ENCODE measurements at places on chromosomes 2 and 18.

GRCh38 chr2:37771600-37772088 is 100.2 kb upstream of the CDC42EP3 start:
- DNase-seq = no peak
- H3K27ac ChIP-seq = no peak overlapping the region
- H3K4me3 ChIP-seq = no peak overlapping the region
- H3K36me3 ChIP-seq = no peaks in the 10 kb centered on the region

GRCh38 chr2:96138179-96139145 is at the start of gene ASTL:
TSS of gene ASTL (minus strand) at chr2:96138502. CDS start at chr2:96138436, 66 bp downstream.
- H3K27me3 ChIP-seq = no peaks in the 10 kb centered on the region
- no peak within 1 kb of the TSS for H3K4me3 ChIP-seq
- no peak within 1 kb of the TSS for H3K27ac ChIP-seq
- peak; percentile 68 for DNase-seq

- no peaks in the 10 kb centered on the region for H3K4me1 ChIP-seq
- no peak overlapping the region for H3K27ac ChIP-seq
- no peak for DNase-seq
- H3K36me3 ChIP-seq = no peaks in the 10 kb centered on the region
- H3K4me3 ChIP-seq = no peak overlapping the region
- no peaks in the 10 kb centered on the region for H3K27me3 ChIP-seq
Observed at GRCh38 chr18:41464278-41464677, 490.8 kb upstream of the PIK3C3 start.

GRCh38 chr18:65761636-65762295 is 11.0 kb downstream of the CDH7 start:
- DNase-seq = no peak
- H3K36me3 ChIP-seq = no peaks in the 10 kb centered on the region
- no peak overlapping the region for H3K27ac ChIP-seq
- no peaks in the 10 kb centered on the region for H3K4me1 ChIP-seq
- no peaks in the 10 kb centered on the region for H3K27me3 ChIP-seq
- no peak overlapping the region for H3K4me3 ChIP-seq

- no peaks in the 10 kb centered on the region for H3K36me3 ChIP-seq
- H3K4me1 ChIP-seq = peaks cover 12% of the 10 kb centered on the region
- H3K27me3 ChIP-seq = no peaks in the 10 kb centered on the region
- DNase-seq = peak; percentile 38
Observed at GRCh38 chr2:112884869-112885505, 26.0 kb upstream of the IL37 start.

GRCh38 chr2:69253611-69254301 is 133.3 kb downstream of the GFPT1 start:
- no peak overlapping the region for H3K4me3 ChIP-seq
- DNase-seq = no peak

DNA sequence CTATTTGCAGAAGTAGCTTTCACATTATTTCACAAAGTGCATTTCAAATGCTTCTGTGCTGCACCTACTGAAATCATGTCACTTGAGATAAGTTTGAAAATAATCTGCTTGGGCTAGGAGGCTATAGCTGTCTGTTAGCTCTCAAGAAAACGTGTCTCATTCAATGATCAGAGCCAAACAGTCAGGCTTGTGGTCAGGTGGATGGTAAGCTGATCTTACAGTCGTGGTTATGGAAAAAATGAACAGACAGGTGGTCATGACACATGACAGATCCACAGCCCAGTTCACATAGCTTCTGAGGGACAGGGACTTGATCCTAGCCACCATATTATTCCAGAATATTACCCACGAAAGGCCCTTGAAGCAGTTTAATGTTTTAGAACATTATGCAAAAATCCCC is 26.5 kb upstream of the RFX8 start:
- no peaks in the 10 kb centered on the region for H3K36me3 ChIP-seq
- no peaks in the 10 kb centered on the region for H3K27me3 ChIP-seq
- H3K27ac ChIP-seq = no peak overlapping the region
- no peak overlapping the region for H3K4me3 ChIP-seq
- no peak for DNase-seq

DNA sequence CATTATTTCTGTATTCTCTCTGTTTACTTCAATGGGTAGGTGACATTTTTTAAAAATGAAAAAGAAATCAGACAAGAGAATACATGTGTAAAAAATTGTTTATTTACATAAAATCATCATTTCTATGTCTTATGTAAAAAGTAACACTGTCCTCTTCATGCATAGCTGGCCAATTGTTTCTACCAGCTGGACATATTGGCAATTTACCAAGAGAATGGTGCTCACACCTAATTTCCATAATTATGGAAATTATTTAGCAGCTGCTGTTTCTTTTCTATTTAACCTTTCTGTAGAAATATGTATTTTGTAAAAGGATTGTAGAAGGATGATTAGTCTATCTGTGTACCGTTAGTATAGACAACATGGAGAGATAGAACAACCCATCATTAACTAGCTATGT is 791.9 kb downstream of the TRIB2 start:
- no peak for DNase-seq
- no peak overlapping the region for H3K27ac ChIP-seq
- no peaks in the 10 kb centered on the region for H3K4me1 ChIP-seq
- H3K36me3 ChIP-seq = no peaks in the 10 kb centered on the region
- no peak overlapping the region for H3K4me3 ChIP-seq

DNA sequence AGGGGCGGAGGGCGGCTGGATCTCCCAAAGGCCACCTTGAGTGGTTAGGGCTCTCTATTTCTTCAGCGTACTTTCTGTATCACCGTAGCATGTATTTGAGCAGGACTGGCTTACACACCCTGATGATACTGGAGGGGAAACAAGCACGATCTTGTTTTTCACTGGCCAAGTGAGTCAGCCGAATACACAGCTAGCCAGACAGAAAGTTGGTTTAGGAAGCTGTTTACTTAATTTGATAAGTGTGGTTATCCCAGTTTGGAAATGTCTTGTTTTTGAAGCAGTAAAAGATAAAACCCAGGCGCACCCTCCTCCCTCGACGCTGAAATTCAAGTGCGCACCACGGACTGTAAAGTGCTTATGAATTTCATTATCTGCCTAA is 582 bp downstream of the RIOK3 start:
- peak overlapping the region; percentile 98 for H3K27ac ChIP-seq
- no peaks in the 10 kb centered on the region for H3K27me3 ChIP-seq
- peaks cover 5% of the 10 kb centered on the region for H3K36me3 ChIP-seq
- DNase-seq = no peak
- peak overlapping the region; percentile 96 for H3K4me3 ChIP-seq

GRCh38 chr18:12656938-12657683 is 796 bp downstream of the SPIRE1 start:
- H3K27me3 ChIP-seq = peaks cover 37% of the 10 kb centered on the region
- no peaks in the 10 kb centered on the region for H3K36me3 ChIP-seq
- peaks cover 10% of the 10 kb centered on the region for H3K4me1 ChIP-seq
- peak; percentile 9 for DNase-seq
- peak overlapping the region; percentile 74 for H3K4me3 ChIP-seq

DNA sequence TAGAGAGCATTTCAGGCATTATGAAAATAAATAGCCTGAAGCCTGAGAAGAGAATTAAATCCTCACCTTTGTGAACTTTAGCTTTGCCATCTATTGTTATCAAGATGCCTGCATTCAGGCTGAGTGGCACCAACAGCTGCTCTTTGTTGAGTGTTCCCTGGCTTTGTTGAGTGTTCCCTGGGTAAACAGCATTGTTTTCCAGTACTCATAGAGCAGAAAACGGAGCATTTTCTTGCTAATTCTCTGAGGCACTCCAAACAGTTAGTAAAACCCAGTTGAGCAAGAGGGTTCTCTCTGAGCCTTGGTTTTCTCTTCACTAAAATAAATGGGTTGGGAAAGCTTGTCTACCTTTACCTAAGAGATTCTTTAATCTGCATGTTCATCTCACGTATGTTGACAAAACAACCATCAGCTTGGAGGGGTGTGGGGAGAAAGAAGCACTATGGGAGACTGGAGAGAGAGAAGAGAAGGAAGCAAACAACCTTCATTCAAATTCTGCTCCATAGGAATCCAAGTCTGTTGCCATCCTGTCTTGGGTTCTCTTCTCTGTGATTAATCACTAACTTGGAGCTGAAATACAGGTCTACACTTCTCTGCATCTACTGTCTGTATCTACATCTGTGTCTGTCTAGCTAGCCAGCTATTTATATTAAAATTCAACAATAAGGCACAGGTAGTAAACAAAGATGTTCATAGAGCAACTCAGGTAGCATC is 567.0 kb upstream of the SOX11 start:
- no peak overlapping the region for H3K4me3 ChIP-seq
- H3K27ac ChIP-seq = no peak overlapping the region
- no peaks in the 10 kb centered on the region for H3K4me1 ChIP-seq
- no peaks in the 10 kb centered on the region for H3K27me3 ChIP-seq

GRCh38 chr18:72013427-72013850 is 530.7 kb downstream of the CBLN2 start:
- DNase-seq = no peak
- H3K4me1 ChIP-seq = no peaks in the 10 kb centered on the region
- no peaks in the 10 kb centered on the region for H3K27me3 ChIP-seq
- no peaks in the 10 kb centered on the region for H3K36me3 ChIP-seq
- no peak overlapping the region for H3K4me3 ChIP-seq
- H3K27ac ChIP-seq = no peak overlapping the region

- no peak overlapping the region for H3K4me3 ChIP-seq
- no peaks in the 10 kb centered on the region for H3K4me1 ChIP-seq
- no peaks in the 10 kb centered on the region for H3K27me3 ChIP-seq
- H3K27ac ChIP-seq = no peak overlapping the region
Observed at GRCh38 chr2:54226260-54226659, 29.8 kb downstream of the TSPYL6 start.

DNA sequence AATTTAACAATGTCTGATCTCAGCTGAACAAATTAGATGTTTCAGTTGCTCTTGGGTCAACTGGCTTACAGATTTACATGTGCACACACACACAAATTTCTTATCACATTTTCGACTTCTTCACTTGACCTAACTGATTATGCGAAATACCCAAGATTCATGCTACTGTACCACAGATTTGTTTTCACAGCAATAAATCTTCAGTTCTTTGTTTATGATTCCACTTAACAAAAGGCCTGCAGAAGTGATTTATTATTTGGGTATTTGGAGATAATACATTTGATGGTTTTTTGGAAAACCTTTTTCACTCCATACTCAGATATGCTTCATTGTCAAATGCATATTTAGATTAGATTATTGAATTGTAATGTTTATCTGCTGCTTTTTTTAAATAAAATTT is 129.0 kb downstream of the GALNT1 start:
- no peaks in the 10 kb centered on the region for H3K4me1 ChIP-seq
- H3K27ac ChIP-seq = no peak overlapping the region
- no peak for DNase-seq
- H3K27me3 ChIP-seq = no peaks in the 10 kb centered on the region

- H3K4me3 ChIP-seq = no peak overlapping the region
- no peak overlapping the region for H3K27ac ChIP-seq
- no peaks in the 10 kb centered on the region for H3K36me3 ChIP-seq
- no peaks in the 10 kb centered on the region for H3K4me1 ChIP-seq
- H3K27me3 ChIP-seq = peaks cover 5% of the 10 kb centered on the region
Observed at GRCh38 chr18:49573835-49574234, 12.0 kb downstream of the LIPG start.

DNA sequence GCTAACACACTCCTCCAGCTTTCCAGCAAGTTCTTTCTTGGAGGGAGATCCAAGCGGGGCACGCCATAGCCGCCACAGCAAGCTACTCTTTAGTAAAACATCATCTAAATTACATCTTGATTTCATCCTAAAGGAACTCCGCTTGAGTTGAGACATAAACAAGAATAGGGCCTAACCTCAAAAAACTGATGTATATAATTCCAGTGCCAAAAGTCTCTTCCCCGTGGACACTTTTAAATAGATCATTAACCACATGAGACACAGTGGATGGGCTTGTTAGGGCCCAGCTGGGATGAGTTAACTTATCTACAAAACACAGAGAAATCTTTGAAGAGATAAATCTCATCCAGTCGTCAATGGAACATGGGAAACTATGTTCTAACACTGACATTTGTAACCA is 20.8 kb upstream of the MLPH start:
- no peak overlapping the region for H3K4me3 ChIP-seq
- no peaks in the 10 kb centered on the region for H3K36me3 ChIP-seq
- no peak overlapping the region for H3K27ac ChIP-seq
- H3K27me3 ChIP-seq = peaks cover 13% of the 10 kb centered on the region

- H3K27me3 ChIP-seq = no peaks in the 10 kb centered on the region
- H3K4me3 ChIP-seq = peak overlapping the region; percentile 84
- peaks cover 60% of the 10 kb centered on the region for H3K4me1 ChIP-seq
- peak; percentile 97 for DNase-seq
- H3K36me3 ChIP-seq = no peaks in the 10 kb centered on the region
Observed at GRCh38 chr2:196176142-196176738, 4.9 kb upstream of the STK17B start.

DNA sequence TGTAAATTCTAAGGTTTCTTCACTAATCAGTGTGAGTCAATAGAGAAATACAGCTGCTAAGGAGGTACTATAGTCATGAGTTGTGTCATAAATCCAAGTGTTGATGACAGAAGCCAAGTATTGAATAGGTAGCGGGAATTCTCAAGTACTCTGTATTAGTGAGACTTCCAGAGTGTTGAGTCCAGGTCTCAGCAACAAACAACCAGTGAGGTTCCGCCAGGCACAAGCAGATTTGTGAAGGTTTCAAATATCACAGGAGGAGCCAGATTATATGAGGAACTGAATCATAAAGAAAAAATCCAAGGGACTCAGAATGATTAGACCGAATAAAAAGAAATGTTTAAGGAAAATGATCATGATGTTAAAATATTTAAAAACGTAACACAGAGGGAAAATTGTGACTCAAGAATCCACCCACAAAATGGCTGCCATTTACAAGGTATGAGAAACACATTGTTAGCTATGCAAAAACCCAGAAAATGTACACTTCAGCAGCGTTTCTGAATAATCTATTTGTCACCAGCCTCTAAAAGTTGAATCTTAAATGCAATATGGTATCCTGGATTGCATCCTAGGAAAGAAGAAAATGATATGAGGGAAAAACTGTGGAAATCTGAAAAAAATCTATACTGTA is 27.3 kb upstream of the EVA1A start:
- no peak overlapping the region for H3K27ac ChIP-seq
- H3K4me3 ChIP-seq = no peak overlapping the region
- H3K27me3 ChIP-seq = peaks cover 37% of the 10 kb centered on the region
- H3K36me3 ChIP-seq = no peaks in the 10 kb centered on the region

DNA sequence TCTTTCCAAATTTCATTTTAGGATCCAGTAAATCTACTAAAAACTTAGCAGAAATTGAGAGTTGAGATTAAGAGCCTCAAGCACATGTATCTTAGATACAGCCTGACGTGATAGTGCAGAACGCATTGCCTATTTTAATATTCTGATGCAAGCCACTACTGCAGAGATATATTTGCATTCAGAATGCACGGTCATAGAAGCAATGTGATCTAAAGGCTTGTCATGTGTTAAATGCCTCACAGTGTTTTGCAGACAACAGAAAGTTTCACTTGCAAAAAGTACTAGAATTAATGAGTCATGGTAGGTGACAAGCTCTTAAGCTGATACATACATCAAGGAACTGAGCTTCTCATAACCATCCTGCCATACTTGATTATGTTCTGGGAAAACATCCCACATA is 886.7 kb upstream of the CHAC2 start:
- no peak for DNase-seq
- no peaks in the 10 kb centered on the region for H3K27me3 ChIP-seq
- no peaks in the 10 kb centered on the region for H3K36me3 ChIP-seq
- no peaks in the 10 kb centered on the region for H3K4me1 ChIP-seq
